ENCODE measurements at places on chromosomes 2 and 18.

DNA sequence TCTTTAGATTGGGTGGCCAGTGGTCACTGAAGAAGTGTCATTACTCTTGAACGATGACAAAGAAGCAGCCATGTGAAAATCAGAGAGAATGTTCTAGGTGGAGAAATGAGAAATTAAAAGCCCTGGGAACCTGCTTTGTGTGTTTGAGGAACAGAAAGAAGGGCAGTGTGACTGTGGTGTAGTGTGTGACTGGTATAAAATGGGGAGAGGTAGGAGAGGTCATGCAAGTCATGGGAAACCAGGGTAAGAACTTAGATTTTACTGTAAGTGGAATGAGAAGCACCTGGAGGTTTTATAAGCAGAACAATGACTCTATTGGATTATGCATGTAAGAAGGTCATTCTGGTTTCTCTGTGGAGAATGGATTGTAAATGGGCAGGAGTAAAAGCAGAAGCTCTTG is 12.2 kb downstream of the ICOS start:
- no peak for DNase-seq

DNA sequence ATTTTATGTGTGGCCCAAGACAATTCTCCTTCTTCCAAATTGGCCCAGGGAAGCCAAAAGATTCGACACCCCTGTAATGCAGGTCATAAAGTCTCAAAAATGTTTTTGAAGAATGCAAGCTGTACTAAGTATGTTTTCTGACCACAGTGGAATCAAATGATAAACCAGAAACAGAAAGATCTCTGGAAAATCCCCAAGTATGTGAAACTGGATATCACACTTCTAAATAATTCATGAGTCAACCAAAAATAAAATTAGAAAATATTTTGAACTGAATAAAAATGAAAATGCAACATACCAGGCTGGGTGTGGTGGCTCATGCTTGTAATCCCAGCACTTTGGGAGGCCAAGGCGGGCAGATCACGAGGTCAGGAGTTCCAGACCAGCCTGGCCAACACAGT is 34.1 kb upstream of the UBE2F start:
- DNase-seq: no peak

- DNase-seq: no peak
Observed at GRCh38 chr2:98477036-98477435, 32.4 kb downstream of the INPP4A start.

DNA sequence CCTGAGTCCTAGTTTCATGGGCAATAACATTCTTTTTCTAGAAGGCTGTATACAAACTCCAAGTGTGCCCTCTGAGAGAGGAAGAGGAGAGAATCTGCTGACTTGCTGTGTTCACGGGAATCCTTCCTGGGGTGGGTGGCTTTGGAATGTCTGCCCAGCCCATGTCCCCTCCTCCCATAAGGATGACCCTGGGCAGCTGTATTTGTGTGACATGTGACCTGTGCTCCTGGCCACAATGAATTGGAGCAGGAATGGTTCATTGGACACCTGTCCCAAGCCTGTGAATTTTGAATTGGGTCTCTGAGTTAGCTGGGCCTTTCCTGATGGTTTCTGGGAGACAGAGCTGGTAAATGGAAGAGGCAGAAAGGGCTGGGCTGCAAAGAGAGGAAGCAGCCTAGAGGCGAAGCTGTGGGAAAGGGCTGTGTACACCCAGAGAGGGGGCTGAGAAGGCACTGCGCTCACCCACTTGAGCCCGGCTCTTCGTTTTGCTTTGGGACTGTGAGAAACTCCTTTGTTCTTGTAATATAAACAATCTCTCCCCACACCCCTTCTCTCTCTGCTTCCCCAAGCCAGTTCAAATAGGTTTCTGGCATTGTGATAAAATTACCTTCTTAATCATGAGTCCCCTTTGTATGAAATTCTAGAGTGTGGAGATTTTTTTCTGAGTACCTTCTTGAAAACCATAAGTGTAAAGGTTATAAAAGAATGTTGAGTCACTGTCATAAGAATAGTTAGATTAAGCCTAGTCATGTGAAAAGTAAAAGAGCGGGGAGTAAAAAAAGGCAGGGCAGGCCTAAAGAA is 49.8 kb downstream of the SLC4A5 start:
- no peak for DNase-seq
